ENCODE measurements at places on chromosomes 1 and 21.

- no peak for DNase-seq
Measured at GRCh38 chr1:108699375-108700332, 7.5 kb downstream of the PRPF38B start.

DNA sequence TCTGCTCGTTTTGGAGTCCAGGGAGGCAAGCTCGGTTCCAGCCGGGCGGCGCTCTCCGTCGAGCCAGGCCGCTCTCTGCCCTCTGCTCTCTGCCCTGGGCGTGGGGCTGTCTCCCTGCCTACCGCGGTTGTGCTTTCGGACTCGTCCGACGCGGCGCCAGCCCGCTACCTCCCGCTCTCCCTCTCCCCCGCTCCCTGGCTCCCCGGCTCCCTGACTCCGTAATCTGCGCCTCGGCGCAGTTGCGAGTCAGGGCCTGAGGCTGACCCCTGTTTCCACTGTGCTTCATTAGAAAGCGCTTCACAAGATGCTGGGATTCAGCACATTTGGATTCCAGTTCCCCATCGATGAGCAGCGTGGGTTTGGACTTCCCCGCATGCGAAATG lies 2.2 kb downstream of the SOX13 start:
- DNase-seq, result no peak

GRCh38 chr21:25790878-25791204 lies 56.1 kb downstream of the GABPA start:
- DNase-seq, result no peak

GRCh38 chr21:24785033-24785432 lies 822.2 kb downstream of the MRPL39 start:
- no peak for DNase-seq

- DNase-seq, result no peak
Measured at GRCh38 chr1:215568299-215568692, 1.2 kb downstream of the KCTD3 start.

DNA sequence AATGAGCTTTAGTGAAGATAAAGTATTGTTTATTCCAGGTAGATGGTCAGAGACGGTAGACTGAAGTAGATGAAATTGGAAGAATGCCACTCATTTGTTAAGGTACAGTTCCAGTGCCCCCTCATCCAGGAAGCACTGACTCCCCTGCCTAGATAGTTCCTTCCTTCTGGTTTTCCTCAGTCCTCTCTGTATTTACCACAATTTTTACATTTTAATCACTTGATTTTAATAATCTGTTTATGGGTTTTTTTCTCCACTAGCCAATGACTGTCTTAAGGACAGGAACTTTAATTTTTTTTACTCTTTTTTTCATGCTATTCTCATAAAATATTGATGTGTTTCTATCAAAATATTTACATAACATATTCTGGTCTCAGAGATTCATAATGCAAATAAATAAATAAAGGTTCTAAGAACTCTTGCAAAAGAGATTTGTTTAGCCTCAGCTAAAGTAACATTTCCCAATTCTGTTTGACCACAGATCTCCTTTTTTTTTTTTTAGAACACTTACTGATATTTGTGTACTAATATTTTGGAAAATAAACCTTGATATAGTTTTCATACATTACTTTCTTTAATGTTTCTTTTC lies 651.6 kb downstream of the PLPP3 start:
- no peak for DNase-seq

- no peak for DNase-seq
Measured at GRCh38 chr1:211114446-211114845, 19.5 kb downstream of the KCNH1 start.

DNA sequence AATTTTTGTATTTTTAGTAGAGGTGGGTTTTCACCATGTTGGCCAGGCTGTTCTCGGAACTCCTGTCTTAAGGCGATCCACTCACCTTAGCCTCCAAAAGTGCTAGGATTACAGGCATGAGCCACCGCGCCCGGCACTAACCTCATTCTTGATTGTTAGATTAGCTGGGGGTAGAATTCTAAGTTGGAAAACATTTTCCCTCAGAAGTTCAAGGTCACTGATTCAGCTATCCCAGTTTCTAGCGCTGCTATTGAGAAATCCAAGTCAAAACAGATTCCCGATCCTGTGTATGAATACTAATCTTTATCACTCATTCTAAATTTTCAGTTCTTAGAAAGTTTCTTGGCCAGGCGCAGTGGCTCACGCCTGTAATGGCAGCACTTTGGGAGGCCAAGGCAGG lies 24.4 kb upstream of the EFNA1 start:
- no peak for DNase-seq

GRCh38 chr1:171807556-171807955 lies 26.1 kb downstream of the METTL13 start:
- no peak for DNase-seq

DNA sequence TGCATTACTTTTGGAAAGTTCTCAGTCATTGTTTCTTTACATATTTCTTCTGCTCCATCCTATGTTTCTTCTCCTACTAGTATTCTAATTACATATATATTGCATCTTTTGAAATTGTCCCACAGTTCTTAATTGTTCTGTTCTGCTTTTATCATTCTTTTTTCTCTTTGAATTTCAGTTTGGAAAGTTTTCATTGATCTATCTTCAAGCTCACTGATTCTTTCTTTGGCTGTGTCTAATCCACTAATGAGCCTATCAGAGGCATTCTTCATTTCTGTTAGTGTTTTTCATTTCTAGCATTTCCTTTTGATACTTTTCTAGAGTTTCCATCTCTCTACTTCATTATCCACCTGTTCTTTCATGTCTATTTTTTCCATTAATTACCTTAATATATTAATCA lies 159.0 kb upstream of the KCNJ15 start:
- DNase-seq, result no peak

DNA sequence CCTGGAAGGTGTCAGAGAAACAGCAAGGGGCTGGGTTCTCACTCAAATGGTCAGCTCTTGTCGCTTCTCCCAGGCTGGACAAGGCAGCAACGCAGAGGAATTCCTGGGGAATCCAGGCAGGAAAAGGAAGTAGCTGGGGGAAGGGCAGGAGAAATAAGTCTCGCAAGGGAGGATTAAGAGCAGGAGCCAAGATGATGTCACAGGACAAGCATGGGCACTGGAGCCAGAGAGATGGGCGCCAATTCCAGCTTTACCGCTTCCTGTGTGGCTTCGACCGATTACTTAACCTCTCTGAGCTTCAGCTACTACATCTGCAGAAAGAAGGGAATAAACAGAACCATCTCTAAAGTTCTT lies 70.5 kb downstream of the SSBP3 start:
- DNase-seq, result no peak

GRCh38 chr1:43803646-43804045 lies 96.3 kb downstream of the ST3GAL3 start:
- DNase-seq, result no peak

GRCh38 chr1:1168451-1169411 lies 4.9 kb upstream of the TTLL10 start:
- no peak for DNase-seq

DNA sequence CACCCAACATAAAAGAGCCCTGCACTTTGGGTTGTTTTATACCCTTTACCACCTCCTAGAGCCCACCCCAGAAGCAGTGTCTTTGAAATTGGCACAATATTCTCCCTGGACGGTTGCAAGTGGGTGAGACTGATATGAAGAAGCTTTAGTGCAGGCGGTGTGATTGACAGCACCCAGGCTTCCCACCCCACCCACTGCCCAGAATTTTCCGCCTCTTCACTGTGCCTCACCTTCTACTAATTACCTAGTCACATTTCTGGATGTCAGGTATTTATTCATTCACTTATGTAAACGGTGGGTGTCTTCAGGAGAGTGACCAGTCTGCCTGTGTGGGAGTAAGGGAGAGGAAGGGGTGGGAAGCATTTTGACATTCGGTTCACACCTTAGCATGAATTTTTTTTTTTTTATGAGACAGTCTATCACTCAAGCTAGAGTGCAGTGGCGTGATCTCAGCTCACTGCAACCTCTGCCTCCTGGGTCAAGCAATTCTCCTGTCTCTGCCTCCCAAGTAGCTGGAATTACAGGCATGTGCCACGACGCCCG lies 1.7 kb upstream of the FAM89A start:
- DNase-seq, result no peak

DNA sequence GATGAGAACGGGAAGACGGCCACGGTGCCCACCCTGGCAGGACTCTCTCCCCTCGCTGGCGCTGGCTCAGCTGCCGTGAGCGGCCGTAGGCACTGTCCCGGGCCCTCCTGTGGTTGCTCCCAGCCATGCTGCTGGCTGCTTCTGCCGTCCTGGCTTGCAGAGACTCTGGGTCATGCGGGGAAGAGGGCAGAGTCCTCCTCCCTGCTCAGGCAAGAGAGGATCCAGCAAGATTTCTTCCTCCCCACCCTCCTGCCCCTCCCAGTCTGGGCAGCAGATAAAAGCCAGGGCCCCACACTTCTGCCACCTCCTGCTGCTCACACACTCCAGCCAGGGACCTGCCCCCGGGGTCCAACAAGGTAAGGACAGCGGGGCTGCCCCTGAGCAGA lies 60.1 kb downstream of the AGPAT3 start:
- DNase-seq, result no peak

DNA sequence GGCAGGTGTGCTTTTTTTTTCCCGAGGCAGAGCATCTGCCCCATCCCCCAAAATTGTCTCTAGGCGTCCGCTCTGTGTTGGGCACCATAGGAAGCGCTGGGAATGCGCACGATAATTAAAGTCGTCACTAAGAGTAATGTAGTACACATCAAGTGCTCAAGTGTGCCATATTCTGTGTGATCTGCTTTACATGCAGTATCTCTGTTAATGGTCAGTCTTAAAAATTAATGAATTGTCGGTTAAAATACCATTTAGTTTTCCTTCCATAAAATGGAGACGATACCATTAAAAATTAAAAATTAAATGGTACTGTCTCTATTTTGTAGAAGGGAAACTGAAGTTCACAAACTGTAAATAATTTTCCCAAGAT lies 544 bp upstream of the CCT8 start:
- DNase-seq, result no peak

- DNase-seq, result peak; percentile 34
Measured at GRCh38 chr1:192489748-192490147, 85.8 kb upstream of the RGS1 start.

- no peak for DNase-seq
Measured at GRCh38 chr1:32501865-32502264, 37.0 kb downstream of the ZBTB8B start.

DNA sequence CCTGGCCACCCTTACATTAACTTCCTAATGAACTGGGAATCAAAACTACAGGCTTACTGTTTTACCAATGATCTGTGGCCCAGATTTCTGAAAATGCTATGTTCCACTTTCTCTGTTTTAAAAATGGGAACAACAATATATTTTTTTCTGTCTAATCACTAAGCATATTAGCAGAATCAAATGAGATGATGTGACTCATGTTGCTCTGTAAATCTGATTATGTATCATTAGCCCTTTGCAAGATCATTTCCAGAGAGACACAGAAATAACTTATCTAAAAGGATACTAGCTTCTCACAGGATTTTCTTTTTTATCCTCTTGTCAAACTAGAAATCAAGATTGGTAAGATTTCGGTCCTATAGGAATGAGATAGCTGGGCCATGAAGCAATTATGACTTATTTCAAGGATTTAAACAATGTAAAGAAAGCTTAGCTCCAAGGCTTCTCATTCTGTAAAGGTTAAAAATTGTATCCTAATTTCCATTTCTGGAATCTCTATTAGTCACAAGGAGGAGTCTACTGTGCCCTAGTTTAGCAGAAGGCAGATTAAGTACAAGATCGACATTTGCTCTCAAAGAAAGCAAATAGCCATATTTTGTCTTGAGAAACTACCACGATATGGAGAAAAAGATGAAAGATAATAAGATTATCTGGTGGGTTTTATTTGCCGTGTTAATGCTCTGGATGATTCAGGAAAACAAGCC lies 32.4 kb upstream of the CAMSAP2 start:
- no peak for DNase-seq

GRCh38 chr1:21572221-21572620 lies 63.0 kb downstream of the ALPL start:
- no peak for DNase-seq

DNA sequence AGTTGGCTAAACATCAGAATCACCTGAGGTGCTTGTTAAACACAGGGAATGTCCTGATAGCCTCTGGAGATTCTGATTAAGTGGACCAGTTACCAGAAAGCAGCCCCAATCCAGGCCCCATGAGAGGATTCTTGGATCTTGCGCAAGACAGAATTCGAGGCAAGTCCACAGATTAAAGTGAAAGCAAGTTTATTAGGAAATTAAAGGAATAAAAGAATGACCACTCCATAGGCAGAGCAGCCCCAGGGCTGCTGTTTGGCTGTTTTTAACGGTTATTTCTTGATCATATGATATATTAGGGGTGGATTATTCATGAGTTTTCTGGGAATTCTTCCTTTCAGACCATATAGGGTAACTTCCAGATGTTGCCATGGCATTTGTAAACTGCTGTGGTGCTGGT lies 176.2 kb downstream of the ROR1 start:
- no peak for DNase-seq

GRCh38 chr1:153293480-153293775 lies 19.3 kb downstream of the PGLYRP3 start:
- no peak for DNase-seq

GRCh38 chr21:39204134-39204533 lies 20.9 kb upstream of the PSMG1 start:
- no peak for DNase-seq

- no peak for DNase-seq
Measured at GRCh38 chr1:178564783-178565180, 51.9 kb downstream of the TEX35 start.

DNA sequence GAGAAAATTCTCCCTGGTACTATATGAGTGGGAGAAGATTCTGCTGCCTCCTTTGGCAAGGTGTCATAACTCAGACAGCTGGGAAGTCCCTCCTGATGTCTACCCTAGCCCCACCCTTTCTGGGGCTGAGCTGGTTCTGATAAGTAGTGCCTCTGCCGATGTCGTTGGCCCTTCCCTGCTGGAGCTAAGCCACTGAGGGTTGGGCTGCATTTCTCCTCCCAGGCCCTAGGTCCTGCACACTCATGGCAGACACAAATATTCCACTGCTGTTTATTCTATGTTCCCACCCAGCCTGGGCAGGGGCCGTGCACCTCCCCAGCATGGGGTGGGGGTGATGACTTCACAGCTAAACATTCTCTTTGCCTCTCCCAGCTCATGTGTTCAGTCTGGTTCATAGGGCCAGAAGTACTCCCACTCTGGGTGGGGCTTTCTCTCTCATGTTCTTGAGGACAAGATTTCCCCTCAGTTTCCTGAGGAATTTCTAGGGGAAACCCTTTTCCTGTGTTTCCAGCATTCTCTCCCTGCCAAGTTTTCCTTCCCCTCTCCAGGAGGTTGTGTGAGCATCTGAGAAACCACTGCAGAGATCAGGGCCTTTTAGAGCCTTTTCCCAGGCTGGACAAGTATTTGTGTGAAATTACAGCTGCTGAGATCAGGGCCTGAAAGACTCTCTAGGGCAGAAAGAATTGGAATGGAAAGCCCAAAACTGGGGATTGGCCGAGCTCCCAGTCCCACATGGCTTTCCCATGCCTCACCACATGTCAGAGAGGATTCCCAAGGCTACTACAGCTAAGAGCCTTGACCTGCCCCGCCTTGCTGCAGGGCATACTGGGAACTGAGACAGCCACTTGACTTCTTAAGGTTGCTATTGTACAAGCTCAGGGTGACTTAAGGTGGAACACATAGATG lies 66.2 kb downstream of the ATP2B4 start:
- DNase-seq, result no peak

- no peak for DNase-seq
Measured at GRCh38 chr1:248753029-248753594, 2.4 kb downstream of the LYPD8 start.

- DNase-seq, result no peak
Measured at GRCh38 chr1:247551721-247552120, 2.8 kb downstream of the GCSAML start.
